ENCODE measurements at places on chromosomes 2 and 18.

DNA sequence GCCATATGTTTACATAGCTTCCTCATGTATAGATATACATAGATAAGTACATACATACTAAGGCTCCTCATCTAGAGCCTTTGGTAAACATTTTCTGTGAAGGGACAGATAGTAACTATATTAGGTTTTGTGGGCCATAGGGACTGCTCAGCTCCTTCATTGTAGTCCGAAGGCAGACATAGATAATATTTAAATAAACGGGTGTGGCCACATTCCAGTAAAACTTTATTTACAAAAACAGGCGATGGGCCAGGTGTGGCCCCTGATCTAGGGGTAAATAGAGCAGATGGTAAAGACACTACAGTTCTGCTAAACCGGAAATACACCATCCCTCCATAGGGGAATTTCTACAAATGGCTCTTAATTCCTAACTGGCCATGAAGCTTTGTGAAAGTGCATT lies 7.3 kb downstream of the COQ10B start:
- no peak for DNase-seq

DNA sequence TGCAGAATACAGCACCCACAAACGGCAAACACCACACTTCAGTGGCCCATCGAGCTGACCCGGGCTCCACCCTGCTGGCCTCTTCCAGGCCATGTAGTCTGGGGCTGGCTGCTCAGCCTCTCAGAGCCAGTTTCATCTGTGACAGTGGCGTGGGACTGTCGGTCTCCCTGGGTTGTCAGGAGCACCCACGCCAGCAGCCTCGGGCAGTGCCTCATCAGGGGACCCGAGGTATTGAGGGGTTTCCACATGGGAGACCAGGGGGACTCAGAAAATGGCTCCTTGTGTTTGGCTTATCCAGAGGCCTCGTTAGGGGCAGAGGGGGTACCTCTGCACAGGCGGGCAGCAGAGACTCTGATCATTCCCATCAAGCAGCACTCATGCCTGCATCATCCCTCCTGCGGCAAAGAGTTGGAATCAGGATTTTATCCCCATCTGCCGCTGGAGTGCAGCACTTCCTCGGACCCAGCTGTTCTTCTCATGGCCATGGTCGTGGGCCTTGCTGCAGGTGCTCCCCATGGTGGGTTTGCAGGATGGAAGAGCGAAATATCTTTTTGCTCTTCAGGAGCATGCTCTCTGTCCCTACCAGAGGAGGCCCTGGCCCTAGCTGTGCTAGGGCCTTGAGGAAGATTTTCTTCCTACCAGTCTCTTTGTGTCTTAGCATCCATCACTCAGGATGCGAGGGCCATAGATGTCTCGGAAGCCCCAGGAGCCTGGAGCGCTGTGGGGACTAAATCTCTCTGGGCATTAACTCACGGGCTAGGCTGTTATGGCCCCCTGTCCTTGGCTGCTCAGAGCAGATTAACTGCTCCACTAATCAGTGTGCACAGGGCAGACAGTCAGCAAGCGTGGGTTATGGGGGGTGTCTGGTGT lies 100.8 kb downstream of the CLIP4 start:
- no peak for DNase-seq

DNA sequence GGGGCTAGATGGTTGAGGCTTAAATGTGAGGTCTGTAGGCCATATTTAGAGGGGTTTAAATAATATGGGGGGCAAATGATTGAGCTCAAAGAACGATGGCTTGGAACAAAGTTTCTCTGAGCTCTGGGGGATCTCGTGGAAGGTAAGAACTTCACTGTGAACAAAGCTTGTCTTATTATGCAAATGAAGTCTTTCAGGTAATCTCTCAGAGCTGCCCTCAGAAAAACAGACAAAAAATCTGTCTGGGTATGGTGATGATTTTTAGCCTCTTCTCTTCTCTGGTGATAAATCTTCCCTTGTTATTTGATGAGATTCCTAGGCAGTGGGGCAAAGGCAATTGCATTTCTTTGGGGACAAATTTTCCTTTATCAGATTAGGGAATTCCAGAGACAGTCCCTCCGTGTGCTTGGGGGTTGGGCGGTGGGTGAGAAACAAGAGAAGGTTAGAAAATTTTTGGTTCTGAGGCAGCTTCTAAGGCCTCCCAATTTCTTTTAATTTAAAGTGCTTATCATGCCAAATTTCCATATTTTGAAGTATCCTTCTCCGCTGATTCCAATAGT lies 760.4 kb downstream of the TSN start:
- DNase-seq, result no peak

DNA sequence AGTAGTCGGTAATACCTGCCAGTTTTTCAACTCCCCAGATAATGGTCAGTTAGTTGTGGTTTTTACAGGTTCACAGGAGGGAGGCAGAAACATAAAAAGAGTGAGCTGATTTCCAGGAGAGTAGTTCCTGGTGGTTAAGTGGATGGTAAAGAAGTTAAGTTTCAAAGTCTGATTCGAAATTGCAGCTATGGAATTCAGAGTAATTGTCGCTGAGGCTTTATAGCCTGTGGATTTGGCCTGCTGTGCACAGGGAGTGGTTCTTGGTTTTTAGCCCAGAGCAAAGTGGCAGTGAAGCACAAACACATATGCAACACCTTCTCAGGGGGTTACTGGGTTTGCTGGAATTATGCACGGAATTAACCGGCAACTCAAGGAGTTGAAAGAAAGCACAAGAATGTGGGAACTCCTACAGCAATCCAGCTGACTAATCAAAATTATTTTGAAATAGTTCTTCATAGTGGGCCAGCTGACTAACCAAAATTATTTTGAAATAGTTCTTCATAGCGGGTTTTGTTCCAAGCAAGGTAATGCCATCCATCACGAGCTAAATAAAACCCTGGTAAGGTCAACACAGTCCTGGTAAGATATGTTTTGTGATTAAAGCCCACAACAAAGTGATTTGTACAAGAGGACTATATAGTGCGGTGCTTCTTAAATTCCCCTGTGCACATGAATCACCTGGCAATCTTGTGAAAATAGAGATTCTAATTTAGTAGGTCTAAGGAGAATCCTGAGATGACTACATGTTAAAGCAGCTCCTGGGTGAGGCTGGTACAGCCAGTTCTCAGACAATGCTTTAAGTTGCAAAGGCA lies 94.4 kb downstream of the SGPP2 start:
- peak; percentile 14 for DNase-seq

GRCh38 chr2:174776223-174776622 lies 12.0 kb upstream of the CHRNA1 start:
- no peak for DNase-seq

GRCh38 chr2:232897598-232898408 lies 27.7 kb downstream of the SNORC start:
- DNase-seq, result no peak

- DNase-seq, result no peak
These were observed 207.2 kb downstream of the RND3 start for GRCh38 chr2:150280231-150280630.

DNA sequence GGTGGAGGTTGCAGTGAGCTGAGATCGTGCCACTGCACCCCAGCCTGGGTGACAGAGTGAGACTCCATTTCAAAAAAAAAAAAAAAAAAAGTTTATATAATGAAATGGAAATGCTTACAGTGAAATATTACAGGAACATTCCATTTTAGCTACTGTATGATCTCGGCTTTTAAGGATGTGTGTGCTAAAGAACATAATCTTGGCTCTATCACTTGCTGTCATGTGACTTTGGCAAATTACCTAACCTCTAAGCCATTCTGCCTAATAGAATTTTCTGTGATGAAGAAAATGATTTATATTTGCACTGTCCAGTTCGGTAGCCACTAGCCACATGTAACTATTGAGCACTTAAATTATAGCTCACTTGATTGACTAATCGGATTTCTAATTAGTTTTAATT lies 36.3 kb downstream of the SMAD4 start:
- DNase-seq, result no peak

DNA sequence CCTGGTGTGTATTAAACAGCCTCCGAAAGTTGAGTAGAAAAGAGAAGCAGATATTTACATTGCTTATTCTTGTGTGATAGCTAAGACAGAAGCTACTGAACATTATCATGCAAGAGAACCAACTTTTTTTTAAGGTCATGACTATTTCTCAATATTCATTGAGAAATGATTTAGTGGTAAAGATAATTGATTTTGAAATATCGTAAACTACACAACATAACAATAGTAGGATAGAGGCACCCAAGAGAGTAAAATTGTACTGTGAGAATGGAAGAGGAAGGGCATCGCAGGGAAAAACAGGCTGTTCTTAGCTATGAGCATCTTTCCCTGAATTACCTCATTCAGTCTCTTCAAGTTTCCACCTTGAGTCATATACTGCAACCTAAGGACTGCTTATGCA lies 25.2 kb downstream of the HRH4 start:
- no peak for DNase-seq

GRCh38 chr2:12719400-12720277 lies 2.9 kb downstream of the TRIB2 start:
- peak; percentile 64 for DNase-seq

DNA sequence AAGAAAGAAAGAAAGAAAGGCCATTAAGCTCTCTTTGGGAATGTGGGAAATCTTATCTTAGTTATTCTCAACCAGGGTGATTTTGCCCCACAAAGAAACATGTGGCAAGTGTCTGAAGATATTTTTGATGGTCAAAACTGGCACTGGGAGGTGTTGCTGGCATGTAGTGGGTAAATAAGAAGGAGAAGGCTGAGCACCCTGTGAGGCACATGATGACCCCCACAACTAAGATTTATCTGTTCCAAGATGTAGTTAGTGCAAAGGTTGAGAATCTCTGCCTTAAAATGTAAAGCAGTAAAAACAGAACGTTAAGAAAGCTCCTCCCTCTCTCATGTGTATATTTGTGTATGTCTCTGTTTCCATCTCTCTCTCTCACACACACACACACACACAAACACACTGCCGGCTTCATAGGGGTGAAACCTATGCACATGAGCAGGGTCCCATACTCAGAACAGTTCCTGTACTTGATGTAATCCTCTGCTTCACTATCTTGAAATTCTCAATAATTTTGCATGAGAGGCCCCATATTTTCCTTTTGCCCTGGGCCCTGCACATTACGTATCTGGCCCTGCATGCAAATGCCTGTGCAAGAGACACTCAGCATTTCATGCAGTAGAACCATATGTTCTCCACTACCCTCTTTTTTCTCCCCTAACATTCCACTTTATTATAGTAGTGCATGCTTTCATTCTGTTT lies 94.3 kb downstream of the MREG start:
- no peak for DNase-seq
